ENCODE measurements at places on chromosomes 2 and 18.

GRCh38 chr2:84492571-84492970 is 23.7 kb upstream of the DNAH6 start:
- DNase-seq, result no peak

GRCh38 chr2:215624423-215624829 is 188.6 kb upstream of the FN1 start:
- peak; percentile 70 for DNase-seq

GRCh38 chr2:191950132-191950874 is 103.4 kb upstream of the CAVIN2 start:
- peak; percentile 25 for DNase-seq

- no peak for DNase-seq
These were observed 32.5 kb upstream of the CCL20 start for GRCh38 chr2:227780981-227781615.
